ENCODE measurements at places on chromosomes 2 and 18. TPM values are rescaled to one million over a fixed set of nuclear protein-coding genes. Genes with fewer than 3 reads are reported as not detected.

The RBKS gene
- total RNA-seq: 12.3 TPM

The SPHKAP gene
- total RNA-seq: not detected

The ALPP gene
- not detected for total RNA-seq

The GALR1 gene
- 2.0 TPM for total RNA-seq

The SIX2 gene
- 13.7 TPM for total RNA-seq

The SF3B1 gene
- total RNA-seq: 324 TPM

The IL1F10 gene
- not detected for total RNA-seq

The CLEC4F gene
- total RNA-seq: 0.56 TPM

DNA sequence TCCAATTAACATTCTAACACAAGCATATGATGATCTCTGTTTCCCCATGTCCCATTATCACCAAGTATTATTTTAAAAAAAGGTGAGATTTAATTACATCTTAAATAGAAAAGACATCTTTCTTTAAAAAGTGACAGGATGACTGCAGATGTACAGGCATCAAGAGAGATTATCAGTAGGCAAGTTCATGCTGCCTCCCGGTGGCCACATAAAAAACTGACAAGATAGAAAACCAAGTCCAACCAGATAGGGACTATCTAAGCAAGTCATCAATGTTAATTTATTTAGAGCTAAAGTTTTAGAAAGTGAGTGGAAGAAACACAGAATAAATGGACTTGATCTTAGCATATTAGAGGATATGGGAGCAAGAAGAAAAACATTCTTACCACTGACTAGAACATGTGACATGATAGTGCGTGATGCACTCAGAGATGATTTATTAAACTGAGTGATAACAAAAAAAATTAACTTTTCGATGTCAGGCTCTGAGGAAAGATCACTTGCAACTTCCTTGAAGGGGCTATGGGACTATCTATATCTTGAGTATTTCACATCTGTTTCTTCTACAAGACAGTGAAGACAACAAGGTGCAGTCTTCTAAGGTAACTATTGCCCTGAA is 5.4 kb upstream of the TDRD15 start:
- no peak for DNase-seq

- no peak for DNase-seq
These were observed 81.2 kb downstream of the GFPT1 start for GRCh38 chr2:69305712-69306392.

- DNase-seq: peak; percentile 60
These were observed 751 bp upstream of the NMI start for GRCh38 chr2:151289972-151290866.

GRCh38 chr2:134282629-134283400 is 28.9 kb downstream of the MGAT5 start:
- DNase-seq: no peak

DNA sequence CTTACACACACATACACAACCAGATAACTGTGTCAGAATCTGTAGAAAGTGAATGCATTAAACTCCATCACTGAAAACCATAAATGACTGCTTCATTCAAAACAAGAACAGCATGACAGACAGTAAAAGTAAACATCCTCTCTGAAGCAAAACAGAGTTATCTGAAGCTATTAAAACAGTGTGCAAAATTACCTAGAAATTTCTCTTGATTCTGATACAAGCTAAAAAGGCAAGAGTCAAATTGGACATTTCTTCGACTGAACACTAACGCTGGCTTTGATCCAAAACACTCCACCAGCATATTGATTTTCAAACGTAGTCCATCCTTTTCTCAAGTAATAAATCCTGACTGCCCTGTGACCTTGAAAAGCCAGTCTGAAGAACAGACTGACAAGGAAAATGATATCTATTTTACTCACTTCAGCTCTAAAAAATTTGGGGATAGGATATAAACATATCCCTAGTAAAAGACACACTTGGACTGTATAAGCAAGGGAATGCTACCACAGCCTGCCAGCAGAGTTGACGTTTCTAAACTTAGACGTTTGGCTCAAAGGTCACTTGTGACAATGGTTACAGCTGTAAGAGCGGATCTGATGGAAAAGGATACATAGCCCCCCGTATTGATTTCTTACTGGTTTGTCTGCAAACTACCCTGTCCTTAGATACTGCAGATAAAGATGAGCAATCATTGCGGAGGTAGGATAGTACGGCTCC is 128.9 kb upstream of the ITGB6 start:
- DNase-seq: no peak

- no peak for DNase-seq
These were observed 171.9 kb upstream of the SALL3 start for GRCh38 chr18:78807668-78808067.

- DNase-seq: no peak
These were observed 127.8 kb downstream of the TPGS2 start for GRCh38 chr18:36700955-36701354.

- no peak for DNase-seq
These were observed 2.2 kb upstream of the SSB start for GRCh38 chr2:169796441-169796840.

DNA sequence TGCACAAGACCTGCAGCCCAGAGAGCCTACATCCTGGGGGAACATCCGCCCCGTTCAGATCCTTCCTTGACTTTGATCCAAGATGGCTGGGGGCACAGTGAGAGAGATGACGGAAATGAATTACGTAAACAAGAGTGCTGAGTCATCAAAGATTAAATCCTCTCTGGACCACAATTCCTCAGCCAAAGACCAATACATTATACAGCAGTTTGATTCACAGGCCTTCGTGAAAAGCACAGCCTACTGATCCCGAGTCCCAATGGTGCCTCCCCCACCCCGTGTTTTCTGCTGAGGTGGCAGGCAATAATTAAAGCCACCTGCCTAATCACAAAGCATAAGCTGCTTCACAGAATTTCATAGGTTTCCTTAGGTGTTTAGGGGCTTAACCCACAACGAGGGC is 43.0 kb downstream of the MYO5B start:
- DNase-seq: no peak

- DNase-seq: no peak
These were observed 48.6 kb downstream of the SLC8A1 start for GRCh38 chr2:40403233-40403836.

- DNase-seq: no peak
These were observed 140.2 kb downstream of the UBE2E3 start for GRCh38 chr2:181120625-181121024.

DNA sequence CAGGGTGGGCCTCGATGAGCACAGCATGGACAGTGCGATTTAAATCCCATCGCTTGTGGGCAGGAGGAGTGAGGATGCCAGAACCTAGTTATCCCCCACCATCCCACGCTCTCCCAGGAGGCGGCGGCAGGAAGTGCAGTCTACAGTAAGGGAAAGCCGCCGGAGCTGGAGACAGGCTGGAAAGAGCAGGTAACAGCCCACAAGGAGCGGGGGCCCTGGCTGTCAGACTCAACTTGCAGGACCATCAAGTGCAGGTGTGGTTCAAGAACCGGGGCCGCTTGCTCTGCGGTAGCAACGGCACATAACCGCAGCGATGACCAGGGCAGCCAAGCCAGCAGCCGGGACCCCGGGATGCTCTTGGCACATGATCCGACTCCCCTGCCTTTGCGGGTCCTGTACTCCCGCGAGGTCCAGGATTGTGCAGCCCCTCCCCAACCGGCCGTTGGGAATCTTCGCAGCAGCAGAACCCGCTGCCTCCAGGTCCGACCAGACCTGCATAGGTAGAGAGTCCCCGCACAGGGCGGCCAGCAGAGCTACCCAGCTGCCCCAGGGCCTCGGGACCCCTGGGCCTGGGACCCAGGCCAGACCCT is 82.1 kb downstream of the BIN1 start:
- DNase-seq: no peak

- DNase-seq: no peak
These were observed 2.1 kb downstream of the DPYSL5 start for GRCh38 chr2:26850000-26850431.

DNA sequence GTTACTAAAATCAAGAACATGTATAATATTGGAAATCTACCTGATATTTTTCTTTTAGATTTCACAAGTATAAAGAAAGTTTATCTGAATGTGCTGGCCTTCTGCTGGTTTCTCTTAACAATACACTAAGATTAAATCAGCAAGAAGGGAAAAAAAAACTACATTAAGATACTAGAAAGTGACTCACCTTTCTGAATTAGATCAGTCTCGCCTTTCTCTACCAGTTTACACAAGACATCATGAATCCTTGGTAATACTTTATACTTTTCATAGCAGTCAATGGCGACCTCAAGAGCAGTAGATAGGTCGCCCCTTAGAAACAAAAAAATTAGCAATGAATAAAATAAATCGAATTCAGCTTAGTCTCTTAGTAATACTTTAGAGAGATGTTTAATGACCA is 61.2 kb downstream of the LRPPRC start:
- DNase-seq: no peak

DNA sequence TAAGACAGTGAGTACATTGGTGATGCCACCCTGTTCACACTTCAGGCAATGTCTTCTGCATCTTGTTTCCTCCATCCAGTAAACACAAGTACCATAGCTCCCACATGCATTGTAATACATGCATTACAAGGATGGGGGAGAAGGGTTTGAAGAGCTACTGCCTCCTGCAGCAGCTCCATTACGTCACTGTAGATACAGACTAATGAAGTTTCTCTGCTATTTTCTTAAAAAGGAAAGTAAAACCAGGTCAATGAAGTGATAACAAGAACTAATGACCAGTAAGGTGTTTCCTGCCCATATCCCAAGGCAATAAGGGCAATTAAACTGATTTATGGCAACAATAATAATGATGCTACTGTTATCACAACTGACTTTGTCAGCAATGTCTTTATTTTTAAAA is 18.2 kb upstream of the BBS5 start:
- no peak for DNase-seq

Measured in omental fat pad (tissue), 4 donors.